ENCODE measurements at places on chromosomes 2 and 18.

DNA sequence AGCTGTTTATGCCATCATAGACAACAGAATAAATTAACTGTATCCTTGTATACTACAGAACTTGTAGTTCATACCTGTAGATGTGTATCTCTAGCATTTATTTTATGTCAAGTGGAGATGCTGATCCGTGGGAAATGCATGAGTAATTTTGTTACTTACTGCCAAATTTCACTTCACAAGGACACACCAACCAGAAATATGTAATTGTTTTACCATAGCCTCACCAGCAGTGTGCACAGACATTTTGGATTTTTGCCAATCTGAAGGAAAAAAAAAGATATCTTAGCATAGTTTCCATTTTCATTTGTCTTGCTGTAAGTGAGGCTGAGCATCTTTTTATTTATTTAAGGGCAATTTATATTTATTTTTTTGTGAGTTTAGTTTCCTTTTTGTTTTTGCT lies 265.1 kb upstream of the OSR1 start:
- no peak for DNase-seq

DNA sequence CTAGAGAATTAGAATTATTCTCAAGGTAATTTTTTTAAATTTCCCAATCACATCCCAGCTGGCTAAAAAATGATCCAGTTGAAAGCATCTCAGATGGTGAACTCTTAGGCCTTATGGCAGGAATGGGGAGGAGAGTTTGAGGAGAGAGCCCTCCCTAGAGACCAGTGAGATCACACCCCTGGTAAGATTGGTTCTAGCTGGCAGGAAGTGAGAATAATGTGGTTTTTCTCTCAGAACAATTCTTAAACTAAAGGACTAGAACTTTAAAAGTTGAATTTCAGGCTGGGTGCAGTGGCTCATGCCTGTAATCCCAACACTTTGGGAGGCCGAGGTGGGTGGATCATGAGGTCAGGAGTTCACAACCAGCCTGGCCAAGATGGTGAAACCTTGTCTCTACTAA lies 120.2 kb downstream of the MYO3B start:
- no peak for DNase-seq

DNA sequence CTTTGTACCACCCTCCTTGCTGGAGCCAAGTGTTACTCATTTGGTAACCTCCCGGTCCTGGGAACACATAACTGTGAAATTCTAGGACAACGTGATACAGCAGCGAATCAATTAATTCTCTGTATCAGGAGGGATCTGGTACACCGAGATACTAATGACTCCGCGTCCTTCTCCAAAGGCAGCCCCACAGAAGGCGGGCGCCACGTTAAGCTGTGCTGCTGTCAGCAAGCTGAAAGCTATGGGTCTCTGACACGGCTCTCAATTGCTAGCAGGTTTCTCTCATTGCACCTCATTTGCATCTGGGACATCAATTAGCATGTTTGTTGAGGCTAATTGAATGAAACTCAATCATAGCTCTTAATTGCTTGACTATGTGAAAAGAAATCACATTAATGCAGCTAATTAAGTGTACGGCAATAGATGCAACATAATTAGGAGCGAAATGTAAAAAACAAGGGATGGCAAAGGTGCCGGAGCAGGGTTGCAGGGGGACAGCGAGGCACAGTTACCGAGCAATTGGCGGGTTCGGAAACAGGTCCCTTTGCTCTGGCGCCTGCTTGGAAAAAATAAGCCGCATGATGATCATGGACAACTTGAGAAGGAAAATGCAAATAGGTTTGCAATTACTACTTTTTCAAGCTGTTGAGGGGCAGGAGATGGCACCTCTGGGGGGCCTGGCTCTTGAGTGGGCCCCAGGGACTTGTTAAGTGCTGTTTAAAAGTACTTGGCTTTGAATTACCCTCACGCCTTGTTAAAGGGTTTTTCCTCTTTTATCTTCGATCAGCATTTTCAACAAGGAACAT lies 264.2 kb downstream of the GBX2 start:
- DNase-seq, result no peak

DNA sequence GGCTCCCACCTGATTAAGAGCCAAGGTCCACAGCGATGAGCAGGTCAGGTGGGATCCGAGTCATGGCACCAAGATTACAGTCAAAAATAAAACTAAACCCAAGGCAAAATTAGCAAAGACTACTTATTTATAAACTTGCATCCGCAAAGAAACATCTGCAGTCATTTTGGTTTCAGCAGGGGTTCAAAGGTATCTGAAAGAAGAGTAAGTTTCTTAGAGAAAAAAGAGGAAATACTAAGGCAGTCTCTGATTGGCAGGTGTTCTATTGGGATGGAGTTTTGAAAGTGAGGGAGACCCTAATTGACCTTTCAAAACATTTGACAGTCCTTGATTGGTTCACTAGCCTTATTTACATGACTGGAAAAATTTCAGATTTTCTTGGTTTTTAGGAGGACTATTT lies 11.0 kb upstream of the PLB1 start:
- DNase-seq, result no peak

DNA sequence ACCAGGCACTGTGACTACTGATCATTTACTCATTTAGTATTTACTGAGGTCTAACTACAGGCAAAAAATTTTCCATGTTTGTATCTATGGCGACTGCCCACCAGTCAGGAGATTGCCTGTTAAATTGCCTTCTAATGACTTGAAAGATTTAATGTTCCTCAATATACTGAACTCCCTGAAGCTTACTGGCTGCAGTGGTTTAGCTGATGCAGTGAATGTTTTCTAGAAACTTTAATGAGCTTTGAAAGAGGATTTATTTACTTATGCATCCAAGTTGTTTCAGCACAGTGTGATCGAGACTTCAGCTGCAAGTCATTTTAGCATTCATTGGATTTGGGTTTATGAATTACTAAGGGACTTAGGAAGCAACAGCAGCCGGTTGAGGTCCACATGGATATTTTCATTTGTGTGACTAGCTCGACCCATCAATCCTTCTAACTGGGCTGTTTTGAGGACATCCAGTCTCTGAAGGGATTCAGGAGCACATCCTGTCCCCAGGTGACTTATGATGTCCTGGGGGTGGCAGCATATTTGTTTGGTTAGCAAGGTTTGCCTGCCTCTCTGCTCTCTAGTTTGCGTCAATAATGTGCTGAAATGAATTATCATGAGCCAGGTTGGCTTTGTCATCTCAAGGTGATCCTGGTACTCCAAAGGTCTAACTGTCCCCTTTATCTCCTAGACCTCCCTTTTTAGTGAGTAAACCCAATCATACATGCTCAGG lies 26.8 kb downstream of the ACMSD start:
- no peak for DNase-seq

- no peak for DNase-seq
These were observed 225.6 kb downstream of the ASXL3 start for GRCh38 chr18:33803636-33804035.

- no peak for DNase-seq
These were observed 63.3 kb upstream of the UGP2 start for GRCh38 chr2:63778391-63778790.

- peak; percentile 69 for DNase-seq
These were observed at the start of gene BIN1 for GRCh38 chr2:127106991-127107621. BIN1 (minus strand) TSS chr2:127107154; CDS start chr2:127106943, 211 bp downstream.

DNA sequence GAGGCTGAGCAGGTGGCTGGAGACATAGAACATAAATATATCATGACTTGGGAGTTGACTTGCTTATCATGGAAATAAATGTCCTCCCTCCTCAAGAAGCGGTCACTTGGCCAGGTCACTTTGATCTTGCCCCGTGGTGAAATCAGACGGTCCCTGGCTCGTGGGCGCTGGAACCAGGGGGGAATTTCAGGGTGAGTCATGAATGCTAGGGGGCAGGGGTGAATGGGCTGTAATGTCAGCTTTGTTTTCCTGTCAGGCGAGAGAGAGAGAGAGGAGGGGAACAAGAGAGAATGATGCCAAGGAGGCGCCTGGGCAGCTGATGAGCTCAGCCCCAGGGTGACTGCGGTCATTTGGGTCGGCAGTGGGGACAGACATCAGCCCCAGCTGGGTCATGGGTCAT lies 47.7 kb downstream of the RRM2 start:
- DNase-seq, result no peak

- DNase-seq, result no peak
These were observed 98.0 kb downstream of the ADCYAP1 start for GRCh38 chr18:1002653-1003178.

DNA sequence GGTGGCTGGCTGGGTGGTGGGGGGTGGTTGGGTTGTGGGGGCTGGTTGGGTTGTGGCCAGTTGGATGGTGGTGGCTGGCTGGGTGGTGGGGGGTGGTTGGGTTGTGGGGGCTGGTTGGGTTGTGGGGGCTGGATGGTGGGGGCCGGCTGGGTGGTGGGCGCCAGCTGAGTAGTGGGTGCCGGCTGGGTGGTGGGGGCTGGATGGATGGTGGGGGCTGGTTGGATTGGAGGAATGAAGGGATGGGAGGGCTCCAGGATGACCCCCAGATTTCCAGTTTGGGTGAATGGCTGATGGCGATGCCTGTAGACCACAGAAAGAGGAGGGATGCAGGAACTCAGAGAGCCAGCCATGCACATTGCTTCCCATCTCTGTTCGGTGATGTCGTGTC lies 26.8 kb upstream of the GPR17 start:
- DNase-seq, result no peak

GRCh38 chr2:134836986-134837385 lies 1.4 kb upstream of the ACMSD start:
- no peak for DNase-seq

GRCh38 chr2:50408053-50408452 lies 623.9 kb downstream of the NRXN1 start:
- no peak for DNase-seq

GRCh38 chr18:13409026-13409425 lies 190.5 kb downstream of the LDLRAD4 start:
- no peak for DNase-seq

- peak; percentile 20 for DNase-seq
These were observed 56.0 kb upstream of the RAB6C start for GRCh38 chr2:129923265-129924091.

DNA sequence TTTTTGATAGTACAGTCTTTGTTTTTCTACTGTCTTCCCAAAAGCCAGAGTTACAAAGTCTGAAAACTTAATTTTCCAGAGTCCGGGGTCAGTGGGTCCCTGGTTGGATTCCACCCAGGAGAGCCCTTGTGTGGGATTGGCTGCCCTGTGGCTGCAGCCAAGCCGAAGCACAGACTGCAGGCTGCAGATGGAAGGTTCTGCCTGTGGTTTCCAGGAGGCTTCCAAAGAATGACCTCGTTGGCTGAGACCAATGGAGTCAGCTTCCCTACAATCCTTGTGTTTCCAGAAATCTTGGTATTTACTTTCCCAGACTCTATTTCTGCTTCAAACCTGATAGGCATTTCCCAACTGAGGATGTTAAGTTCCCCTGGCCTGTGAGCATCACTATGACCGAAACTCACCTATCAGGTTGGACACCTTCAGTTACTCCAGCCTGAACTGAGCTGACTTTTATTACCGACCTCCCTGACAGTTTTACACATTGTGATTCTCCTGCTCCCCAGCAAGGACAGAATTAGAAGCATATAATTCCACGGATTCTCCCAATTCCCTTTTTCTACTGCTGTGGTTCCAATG lies 117.5 kb upstream of the CCDC68 start:
- no peak for DNase-seq

GRCh38 chr2:17627434-17627833 lies 86.9 kb downstream of the VSNL1 start:
- no peak for DNase-seq

- DNase-seq, result no peak
These were observed 789.4 kb downstream of the EPHA4 start for GRCh38 chr2:220782609-220783113.

DNA sequence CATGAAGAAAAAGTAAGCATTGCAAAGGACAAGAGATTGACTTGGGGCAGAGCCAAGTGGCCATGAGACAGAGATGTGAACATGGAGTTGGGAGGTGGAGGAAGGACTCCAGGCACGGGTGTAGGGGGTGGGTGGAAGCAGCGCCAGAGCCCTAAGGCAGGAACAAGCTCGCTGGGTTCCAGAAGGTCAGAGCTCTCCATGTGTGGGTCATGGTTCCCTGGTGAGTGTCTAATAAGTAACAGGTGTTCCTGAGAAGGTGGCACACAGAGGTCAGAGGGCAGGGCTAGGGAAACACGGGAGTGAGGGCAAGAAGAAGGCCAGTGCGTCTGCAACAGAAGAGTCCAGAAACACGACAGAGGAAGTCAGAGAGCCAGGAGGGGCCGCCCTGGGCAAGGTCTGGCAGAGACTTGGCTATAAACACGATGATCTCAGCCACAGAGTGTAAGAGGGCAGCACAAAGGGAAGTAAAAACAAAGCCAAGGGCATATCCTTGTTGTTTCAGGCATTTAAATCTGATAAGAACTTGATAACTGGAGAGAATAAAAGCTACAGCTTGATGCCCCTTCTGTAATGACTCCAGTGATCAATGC lies 260.8 kb downstream of the TGIF1 start:
- DNase-seq, result no peak

GRCh38 chr2:118569876-118570535 lies 277.4 kb downstream of the EN1 start:
- no peak for DNase-seq

DNA sequence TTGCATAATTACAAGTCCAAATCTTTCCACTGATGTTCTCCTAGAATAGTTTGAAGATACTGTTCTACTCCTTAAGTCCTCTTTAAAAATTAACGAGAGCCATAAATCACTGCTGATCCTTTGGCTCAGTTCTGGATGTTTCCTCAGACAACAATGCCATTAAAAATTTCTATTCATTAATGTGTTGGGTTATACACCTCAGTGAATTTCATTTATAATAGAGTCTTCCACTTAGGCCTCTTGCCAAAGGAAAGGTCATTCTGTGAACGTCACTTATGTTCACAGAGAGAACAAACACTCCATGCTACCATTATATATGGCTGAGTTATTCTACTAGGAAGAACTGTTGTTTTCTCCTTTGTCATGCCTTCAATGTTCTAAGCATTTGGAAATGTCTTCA lies 1472.3 kb upstream of the CELF4 start:
- DNase-seq, result no peak

DNA sequence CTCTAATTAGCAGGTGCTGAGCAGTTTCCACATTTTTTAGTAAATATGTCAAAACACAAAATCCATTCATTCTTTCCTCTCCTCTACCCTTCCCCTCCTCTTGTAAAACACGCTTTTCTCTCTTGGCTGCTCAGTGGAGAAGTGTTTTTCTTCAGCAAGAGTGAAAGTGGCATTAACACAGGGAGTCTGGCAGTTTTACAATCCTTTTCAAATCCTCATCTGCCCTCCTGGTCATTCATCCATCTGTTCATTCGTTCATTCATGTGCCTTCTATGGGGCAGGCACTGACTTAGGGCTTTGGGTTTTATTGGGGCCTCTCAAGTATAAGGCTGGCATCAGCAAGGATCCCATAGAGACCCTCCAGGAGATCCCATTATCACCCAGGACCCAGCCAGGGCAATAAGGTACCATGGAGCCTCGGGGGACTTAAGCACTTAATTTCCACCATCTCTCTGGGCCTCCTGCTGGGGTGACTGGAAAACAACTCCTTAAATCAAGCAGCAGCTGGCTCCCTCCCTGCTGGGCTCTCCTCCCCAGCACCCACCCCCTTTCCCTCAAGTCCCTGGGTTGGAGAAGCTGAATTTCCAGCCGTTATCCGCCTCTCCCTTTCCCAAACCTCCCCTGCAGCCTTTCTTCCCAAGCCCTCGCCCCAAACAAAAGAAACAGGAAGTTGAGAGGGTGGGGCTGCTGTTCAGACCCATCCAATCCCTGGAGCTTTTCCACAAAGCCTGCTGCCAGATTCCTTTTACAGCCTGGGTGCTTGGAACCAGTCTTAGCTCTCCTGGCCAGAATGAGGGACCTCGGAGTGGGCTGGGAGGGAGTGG lies 32.6 kb downstream of the MARCHF4 start:
- DNase-seq, result no peak

Measured in stimulated activated CD4-positive, alpha-beta T cell treated with anti-CD3 and anti-CD28 coated beads, Interleukin-12 subunit alpha, Interleukin-12 subunit beta, amount 100 ng/mL, for 4 hours (primary cell).